Right renal pelvis (tissue), 4 donors: ENCODE measurements at places on chromosomes 4 and X. TPM values are rescaled to one million over a fixed set of nuclear protein-coding genes. Genes with fewer than 3 reads are reported as not detected.

Gene FRG1
- 58.6 TPM for polyA plus RNA-seq

GRCh38 chr4:188232428-188232827, 93.2 kb downstream of the TRIML1 start:
- DNase-seq = no peak

Gene CC2D2A
- polyA plus RNA-seq = 52.3 TPM

GRCh38 chr4:48483006-48483776, at the start of gene SLC10A4:
Gene SLC10A4 (plus strand): TSS chr4:48483343. CDS start chr4:48483562, 219 bp downstream.
- no peak for DNase-seq

Gene TFDP3
- not detected for polyA plus RNA-seq

- no peak for DNase-seq
Observed at GRCh38 chr4:113336556-113336955, 287.1 kb downstream of the ANK2 start.

DNA sequence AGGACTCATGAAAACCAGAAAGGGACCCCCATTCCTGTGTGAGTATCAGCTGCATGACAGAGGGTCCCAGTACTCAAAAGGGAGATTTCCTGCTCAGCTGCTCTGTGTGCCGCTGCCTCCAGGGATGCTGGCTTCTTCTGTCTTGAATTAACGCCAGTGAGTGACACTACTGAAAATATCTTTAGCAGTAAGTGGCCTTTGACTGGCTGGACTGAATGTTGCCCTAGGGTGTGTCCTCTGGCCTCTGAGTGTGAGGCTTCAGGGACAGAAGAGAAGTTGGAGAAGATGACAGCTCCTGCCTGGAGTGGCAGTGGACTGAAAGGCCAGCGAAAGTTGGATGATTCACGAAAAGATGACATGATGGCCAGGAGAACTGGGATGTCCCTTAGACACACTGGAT, 95.4 kb downstream of the LIMCH1 start:
- no peak for DNase-seq

DNA sequence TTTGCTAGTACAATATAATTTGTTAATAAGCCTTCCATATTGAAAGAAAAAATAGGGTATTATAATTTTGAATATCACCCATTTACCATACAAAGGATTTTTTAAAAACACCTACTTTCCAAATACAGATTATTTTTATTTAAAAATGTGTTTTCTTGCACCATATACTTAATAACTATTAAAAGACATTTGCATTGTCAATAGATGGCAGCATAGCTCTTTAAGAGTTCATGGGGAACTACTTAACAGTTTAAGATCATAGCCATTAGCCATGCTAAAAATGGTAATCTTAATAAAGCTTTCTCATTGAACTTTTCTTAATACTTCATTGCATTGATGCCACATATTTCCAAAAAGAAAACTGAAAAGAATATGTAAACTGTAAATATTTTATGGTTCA, 1995.9 kb downstream of the C4orf33 start:
- peak; percentile 34 for DNase-seq
